ENCODE measurements at places on chromosomes 4 and X.

GRCh38 chr4:173056271-173056670 lies 112.3 kb upstream of the GALNT7 start:
- DNase-seq = no peak

DNA sequence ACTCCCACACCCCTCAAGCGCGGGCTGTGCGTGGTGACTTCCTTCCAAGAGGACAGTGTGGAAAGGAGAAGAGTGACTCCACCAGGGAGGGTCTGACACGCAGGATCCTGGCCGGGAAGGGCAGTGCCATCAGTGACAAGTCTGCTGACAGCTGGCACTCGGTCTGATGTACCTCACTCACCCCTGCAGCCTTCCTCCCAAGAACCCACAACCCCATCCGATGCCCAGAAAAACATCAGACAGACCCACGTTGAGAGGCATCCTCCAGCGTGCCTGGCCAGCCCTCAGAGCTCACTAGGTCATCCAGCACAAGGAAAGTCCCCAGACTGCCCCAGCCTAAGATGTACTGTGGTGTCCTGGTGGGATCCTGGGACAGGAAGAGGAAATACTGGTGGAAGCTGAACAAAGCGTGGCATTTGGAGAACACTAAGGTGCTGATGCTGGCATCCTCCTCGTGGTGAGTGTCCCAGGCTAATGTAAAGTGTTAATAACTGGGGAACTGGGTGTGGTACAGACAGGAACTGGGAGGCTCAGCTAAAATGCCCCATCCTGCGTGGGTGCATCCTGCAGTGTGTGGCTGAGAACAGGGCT lies 200.0 kb upstream of the PSAPL1 start:
- DNase-seq = no peak

DNA sequence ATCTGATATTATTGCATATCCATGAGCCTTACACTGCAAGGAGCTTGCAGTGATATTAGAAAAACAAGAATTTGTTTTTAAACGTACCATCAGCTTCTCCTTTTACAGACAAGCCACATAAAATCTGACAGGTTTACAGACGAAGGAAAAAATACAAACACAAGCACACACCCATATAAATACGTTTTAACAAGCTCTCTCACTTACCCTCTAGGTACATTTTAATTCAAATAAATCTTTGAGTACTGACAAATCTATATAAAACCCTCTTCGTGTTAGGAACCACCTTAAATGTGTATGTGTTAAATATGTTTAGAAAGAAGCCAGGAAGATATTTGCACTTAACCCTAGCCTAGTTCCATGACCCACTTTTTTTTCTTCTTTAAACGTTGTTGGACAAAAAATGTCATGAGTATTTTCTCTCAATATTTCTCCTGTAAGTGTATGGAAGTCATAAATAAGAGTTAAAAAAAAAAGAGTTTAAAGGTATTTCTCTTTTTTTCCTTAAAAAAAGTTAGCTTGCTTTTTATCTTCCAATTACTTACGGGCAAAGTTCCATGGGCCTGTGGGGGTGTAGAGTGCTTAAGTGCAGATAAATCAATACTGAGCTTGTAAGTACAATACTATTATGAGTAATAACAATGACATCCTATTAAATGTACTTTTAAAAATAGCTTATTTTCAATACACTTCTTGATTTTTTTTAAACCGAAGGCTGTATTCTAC lies 1.5 kb downstream of the ARAP2 start:
- DNase-seq = no peak

- DNase-seq = no peak
These were observed 280.8 kb upstream of the NOCT start for GRCh38 chr4:138734746-138735145.

GRCh38 chr4:43282534-43282933 lies 390.0 kb downstream of the GRXCR1 start:
- DNase-seq = no peak

DNA sequence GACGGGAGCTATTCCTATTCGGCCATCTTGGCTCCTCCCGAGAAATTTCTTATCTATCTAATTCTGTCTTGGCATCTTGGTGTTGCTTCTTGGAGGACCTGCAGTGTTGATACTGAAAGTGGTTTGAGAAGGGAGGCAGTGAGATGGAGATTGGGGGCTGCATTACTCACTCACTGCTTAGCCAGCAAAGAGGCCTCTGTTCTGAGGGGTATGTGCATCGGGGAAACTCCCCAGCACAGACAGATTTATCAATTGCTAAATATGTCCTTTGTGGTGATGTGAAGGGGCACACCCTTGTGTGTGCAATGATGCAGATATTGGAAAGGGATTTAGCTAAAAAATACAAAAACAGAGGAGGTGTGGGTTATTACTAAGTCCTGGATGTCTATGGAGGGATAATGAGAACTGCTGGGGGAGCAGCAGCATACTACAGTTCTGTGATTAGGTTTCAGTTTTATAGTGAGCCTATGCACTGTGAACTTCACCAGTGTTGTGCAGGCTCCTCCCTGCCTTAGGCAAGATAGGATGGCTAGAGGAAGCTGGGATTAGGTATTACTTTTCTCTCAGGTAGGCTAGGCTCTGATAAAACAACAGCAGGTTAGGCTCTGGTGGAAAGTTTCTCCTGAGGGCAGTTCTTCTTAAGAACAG lies 279.0 kb downstream of the HS3ST1 start:
- DNase-seq = no peak

GRCh38 chr4:71729856-71730255 lies 54.0 kb downstream of the GC start:
- no peak for DNase-seq

- no peak for DNase-seq
These were observed 193.5 kb upstream of the FTHL17 start for GRCh38 chrX:31265383-31265782.
